ENCODE measurements at places on chromosomes 4 and X.

DNA sequence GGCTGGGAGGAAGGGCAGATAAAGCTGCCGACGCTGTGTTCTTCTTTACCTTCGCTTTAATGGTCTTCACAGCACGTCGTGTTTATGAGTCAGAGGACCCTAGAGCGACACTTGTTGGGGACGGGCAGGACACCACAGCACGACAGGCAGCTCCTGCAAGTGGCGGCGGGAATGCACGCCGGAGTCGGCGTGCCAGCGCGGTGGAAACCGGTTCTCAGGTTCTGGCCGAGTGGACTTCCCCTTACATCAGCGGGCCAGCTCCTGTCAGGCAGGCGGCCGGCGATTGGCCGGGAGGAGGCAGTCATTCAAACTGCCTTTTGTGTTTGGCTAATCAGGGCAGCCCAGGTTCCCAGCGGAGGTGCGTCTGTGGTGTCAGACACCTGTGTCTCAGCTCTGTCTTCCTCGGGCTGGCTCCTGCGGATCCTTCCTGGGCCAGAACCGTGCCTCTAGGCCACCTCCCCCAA lies 150.9 kb downstream of the SHROOM3 start:
- peak; percentile 1 for DNase-seq

DNA sequence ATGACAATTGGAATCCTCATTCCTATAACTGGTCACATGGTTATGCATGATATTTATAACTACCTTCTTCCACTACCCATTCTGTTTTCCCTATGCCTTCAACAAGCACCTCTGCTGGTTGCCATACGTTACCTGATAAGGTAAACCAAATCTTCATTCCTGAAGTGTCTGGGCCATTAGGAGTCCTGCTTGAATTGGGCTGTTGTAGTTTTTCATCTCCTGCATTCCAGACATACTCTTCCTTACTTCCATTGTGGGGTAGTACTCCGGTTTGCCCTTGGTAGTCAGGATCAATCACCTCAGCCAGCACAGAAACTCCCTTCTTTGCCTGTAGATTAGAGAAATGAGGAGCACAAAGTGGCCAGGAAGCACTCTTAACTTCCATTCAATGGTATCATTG lies 109.1 kb upstream of the LANCL3 start:
- no peak for DNase-seq

DNA sequence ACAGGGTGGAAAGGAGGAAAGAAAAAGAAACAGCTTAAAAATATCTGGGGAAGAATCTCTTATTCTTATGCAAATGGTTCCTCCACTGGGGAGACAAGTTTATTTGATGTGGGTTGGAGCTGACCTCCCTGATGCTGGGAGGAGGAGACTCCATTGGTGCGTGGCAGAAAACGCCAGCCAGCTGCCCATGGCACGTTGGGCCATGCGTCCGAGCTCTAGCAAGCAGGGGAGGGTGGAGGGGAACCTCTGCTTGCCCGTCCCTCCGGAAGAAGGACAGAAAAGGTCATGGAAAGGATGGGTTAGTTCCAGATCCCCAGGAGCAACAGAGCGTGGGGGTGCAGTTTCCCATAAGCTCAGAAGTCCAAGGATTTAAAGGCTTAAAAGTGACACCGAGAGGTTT lies 210.4 kb downstream of the KLHL4 start:
- no peak for DNase-seq

DNA sequence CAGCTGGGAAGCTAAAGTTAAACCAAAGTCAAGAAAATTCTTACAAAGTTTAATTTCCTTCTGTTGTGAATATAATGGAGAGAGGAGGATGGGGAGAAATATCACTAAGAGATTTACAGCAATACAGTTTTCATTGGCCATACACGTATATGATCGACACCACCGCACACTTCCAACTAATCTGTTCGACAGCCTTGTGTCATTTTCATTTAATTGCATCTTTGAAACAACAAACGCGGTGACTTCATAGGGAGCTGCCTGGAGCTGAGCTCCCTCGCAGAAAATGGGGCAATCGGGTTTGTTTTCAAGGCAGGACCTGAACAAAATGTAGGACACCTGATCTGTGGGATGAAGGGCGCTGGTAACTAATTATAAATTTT lies 1.3 kb downstream of the PTPN13 start:
- DNase-seq: no peak

DNA sequence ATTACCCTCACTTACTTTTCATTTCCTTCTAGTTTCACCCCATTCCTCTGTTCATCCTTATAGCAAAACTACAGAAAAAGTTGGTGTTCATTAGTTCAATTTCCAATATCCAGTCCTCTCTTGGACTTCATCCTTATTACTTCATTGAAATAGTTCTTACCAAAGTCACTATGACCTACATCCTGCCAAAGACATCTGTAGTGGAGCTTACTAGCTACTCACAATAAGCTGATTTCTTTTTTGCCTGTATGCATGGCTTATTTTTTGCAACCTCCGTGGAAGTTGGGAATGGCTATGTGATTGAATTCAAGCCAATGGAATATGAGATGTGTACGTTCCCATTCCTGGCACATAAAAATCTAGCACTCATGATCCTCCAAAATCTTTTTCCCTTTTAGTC lies 4.6 kb upstream of the CDKL2 start:
- no peak for DNase-seq

DNA sequence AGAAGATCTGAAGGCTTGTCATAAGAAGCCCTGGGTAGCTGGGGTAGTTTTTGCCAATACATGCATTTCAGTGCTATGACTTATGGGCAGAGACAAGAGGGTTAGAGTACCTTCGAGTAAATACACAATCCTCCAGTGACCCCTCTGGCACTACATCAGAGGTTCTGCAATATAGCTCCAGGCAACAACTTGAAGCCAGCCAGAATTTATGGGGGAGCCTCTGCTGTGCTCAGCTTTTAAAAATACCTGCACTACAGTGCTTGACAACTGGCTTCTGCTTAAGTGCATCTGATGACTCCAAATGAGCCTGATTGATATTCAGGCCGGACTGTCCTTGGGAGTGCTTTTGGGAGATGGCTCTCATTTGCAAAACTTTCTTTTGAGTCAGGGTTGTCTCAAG lies 44.9 kb upstream of the SMAD1 start:
- DNase-seq: no peak

GRCh38 chr4:151199319-151200190 lies 77.4 kb upstream of the PRSS48 start:
- no peak for DNase-seq

GRCh38 chr4:56513517-56513916 lies 7.9 kb downstream of the ARL9 start:
- DNase-seq: no peak

GRCh38 chr4:186954509-186954908 lies 230.9 kb upstream of the FAT1 start:
- DNase-seq: no peak

DNA sequence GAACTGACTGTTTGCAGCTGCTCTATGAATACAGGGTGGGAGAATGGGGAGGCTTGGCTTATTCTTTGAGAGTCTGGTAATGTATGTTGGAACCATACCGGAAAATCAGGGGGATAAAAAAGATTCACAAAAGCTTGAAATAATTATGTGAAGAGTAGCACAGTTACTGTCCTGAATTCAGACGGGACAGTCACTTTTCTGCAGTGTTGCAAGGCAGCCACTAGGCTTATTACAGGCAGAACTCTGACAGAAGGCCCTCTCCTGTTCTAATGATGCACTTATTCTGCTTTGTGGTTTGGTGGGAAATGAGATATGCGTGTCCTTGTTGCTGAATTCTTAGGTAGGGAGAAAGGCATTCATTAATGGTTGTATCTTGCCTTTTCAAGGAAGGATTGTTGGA lies 37.2 kb downstream of the GUCY1B1 start:
- no peak for DNase-seq

DNA sequence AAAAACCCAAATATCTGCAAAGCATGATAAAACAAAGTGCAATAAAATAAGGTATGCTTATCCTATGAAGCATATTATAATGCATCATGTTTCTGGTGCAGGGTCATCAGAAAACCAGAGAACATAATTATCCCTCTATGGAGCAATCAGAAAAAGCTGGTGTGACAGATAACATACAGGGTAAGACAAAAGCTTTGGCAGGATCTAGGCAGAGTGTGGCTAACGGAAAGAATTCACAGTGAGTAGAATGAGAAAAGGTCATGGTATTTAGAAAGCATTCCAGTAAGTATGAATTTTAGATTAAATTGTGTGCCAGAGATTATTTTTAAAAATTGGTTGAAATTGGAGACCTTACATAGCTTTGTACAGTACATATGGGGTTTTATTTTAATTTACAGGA lies 29.0 kb upstream of the UGT2B4 start:
- DNase-seq: no peak

DNA sequence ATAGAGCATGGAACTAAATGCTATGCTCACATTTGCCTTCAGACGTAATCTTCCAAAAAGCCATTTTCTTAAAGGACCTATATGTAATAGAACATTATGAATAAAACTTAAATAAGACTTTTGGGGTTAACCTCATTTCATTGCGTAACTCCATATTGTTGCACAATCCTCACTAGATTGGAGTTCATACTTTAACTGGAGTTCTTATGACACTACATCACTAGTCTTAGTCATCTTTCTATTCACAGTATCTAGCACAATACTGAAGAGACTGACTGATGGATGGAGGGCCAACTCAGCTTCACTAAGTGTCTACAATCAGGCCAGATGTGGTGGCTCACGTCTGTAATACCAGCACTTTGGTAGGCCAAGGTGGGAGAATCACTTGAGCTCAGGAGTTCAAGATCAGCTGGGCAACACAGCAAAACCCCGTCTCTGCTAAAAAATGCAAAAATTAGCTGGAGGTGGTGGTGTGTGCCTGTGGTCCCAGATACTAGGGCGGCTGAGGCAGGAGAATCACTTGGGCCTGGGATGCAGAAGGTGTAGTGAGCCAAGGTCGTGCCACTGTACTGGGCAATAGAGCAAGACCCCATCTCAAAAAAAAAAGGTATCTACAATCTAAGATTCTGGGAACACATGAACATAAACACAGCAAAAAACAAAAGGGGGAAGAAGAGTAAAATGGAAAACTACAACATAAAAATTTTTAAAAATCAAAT lies 80.8 kb upstream of the MAB21L2 start:
- DNase-seq: no peak

GRCh38 chrX:16491461-16491860 lies 158.5 kb upstream of the S100G start:
- no peak for DNase-seq

- DNase-seq: no peak
Observed at GRCh38 chrX:125710403-125711062, 390.9 kb downstream of the TEX13C start.

DNA sequence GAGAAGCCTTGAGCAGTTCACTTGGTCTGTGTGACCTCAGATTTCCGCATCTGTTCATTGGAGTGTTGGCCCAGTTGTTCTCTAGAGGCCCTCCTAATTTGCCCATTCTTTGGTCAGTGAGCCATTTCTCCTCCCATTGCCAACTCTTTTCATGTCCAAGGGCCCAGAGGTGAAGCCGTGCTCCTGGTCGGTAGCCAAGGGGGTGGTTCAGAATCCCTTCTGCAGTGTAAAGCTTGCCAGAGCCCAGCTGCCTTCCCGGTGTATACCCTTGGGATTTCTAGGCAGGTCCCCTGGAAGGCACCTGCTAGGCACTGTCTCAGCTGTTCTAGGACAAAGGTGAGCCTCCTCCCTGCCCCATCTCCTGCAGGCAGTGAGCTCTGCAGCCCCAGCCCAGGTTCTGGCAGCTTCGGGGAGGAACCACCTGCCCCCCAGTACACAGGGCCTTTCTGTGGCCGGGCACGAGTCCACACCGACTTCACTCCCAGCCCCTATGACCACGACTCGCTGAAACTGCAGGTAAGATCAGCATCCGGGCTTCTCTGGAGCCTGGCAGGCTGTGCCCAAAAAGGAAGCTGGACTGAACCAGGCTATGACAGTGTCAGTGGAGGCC lies 12.3 kb downstream of the SASH3 start:
- no peak for DNase-seq

DNA sequence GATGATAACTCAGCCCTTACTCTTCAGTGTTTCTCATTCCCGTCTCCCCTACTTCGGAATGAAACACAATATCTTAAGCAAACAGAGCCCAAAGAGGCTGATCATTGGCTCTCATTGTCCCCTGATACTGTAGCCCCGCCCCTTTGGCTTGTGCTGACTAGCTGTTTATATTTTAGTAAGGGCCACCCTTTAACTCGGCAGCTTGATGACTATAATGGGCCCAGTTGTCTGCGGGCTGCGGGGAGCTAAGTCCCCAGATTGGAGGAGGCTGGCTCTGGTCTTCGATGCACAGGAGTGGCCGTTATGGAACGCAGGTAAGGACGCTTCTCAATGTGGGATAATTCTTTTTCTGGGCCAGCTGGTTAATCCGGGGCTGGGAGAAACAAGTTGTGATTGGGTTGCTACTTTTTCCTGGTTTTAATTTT lies at the start of gene TRIM2:
Gene TRIM2, plus strand, starts transcription at position 197 of the 425 bp plus-strand sequence. Its CDS starts 88 bp downstream, at position 285.
- DNase-seq: no peak

- DNase-seq: no peak
Observed at GRCh38 chrX:42565739-42566138, 212.2 kb downstream of the PPP1R2C start.

- DNase-seq: no peak
Observed at GRCh38 chrX:141811438-141811837, 26.7 kb upstream of the MAGEC3 start.

GRCh38 chr4:7971881-7972500 lies 32.3 kb upstream of the AFAP1 start:
- DNase-seq: no peak

GRCh38 chr4:98518559-98519267 lies 139.7 kb downstream of the TSPAN5 start:
- no peak for DNase-seq

- DNase-seq: no peak
Observed at GRCh38 chrX:87583679-87584078, 66.1 kb downstream of the KLHL4 start.

DNA sequence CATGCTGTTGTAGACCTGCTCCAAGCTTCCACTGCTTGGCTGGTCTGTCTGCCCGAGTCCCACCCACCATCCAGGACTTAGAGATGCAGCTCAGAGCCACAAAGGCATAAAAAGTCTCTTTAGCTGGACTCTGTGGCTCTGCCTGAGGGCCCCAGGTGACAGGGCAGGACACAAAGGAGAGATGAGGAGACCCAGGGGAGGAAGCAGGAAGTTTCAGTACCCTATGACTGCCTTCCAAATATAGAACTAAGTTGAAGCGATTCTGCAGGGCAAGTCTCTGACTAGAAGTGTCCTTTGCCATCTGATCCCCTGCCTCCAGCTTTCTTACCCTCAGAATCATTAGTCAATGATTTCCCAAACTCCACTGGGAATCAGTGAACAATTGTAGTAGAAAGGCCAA lies 11.2 kb upstream of the CXCR3 start:
- DNase-seq: no peak

GRCh38 chr4:139630991-139631390 lies 34.6 kb upstream of the MGST2 start:
- DNase-seq: no peak

DNA sequence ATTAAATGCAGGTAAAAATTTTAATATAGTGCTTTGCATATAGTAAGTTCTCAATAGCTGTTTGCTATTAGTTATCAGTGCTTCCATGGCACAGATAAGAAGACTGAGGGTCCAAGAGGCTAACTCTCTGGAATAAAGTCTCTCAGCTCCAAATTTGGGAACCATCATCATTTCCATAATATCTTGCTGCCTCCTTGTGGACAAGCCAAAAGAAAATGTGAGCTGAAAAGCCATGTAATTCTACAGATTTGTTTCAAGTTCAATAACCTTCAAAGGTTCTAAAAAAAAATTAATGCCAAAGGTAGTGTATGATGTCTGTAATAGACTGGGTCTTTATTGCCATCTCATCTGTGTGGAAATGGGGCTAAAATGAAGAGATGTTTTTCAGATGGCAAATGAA lies 136.9 kb upstream of the VCX start:
- no peak for DNase-seq

All from stimulated activated CD8-positive, alpha-beta memory T cell treated with anti-CD3 and anti-CD28 coated beads, Interleukin-2, amount 100 ng/mL, for 48 hours (primary cell).